ENCODE measurements at places on chromosomes 5 and 9.

DNA sequence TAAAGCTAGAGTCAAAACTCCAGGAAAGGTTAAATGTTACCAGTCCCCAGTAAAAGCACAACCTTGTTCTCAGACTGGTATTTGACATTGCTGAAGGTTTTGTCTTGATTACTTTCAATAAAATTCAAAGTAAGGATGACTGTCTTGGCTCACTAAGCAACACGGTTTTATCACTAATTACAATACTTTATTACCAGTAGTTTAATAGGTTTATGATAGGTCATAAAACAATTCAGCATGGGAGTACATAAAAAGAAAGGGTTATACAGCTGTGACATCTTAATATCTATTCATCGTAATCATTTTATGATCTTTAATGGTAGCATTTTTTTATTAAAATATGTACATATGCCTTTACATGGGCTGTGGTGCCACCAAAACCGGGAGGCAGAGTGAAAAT is 370.7 kb upstream of the IRX2 start:
- no peak for DNase-seq

- DNase-seq, result no peak
These were observed 45.9 kb downstream of the COL23A1 start for GRCh38 chr5:178544166-178544834.

- DNase-seq, result peak; percentile 8
These were observed 38.2 kb downstream of the HAVCR1 start for GRCh38 chr5:157020511-157021222.

GRCh38 chr9:115997923-115998322 is 155.7 kb upstream of the PAPPA start:
- DNase-seq, result no peak

DNA sequence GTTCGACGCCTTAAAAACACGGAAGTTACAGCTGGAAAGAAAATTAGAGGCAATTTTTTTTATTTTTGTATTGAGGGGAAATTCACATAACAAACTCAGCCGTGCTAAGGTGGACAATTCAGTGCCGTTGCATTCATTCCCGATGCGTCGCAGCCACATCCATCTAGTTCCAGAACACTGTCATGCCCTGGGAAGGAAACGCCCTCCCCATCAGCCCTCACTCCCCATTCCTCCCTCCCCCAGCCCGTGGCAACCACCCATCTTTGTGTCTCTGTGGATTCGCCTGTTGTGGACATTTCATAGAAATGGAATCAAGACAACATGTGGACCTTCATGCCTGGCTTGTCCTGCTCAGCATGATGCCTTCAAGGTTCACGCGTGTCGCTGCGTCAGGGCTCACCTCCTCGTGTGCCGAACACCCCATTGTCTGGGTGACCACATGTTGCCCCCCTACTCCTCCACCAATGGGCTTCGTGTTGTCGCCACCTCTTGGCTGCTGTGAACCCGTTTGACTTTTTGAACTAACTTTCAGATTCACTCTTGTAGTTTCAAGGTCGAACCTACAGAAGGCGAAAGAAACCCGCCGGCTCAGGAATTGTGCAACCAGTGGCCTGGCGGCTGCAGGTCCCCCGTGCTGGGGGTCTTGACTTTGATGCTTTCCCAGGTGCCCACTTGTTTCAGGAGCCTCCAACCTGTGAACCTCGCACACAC is 17.4 kb upstream of the CAMSAP1 start:
- DNase-seq, result no peak

- DNase-seq, result no peak
These were observed 177.3 kb upstream of the C9orf72 start for GRCh38 chr9:27750566-27750965.

GRCh38 chr9:124771867-124772679 is 962 bp upstream of the NR6A1 start:
- DNase-seq, result peak; percentile 67
